Right cardiac atrium (tissue), 5 donors: ENCODE measurements at places on chromosomes 11 and 22. TPM values are rescaled to one million over a fixed set of nuclear protein-coding genes. Genes with fewer than 3 reads are reported as not detected.

- DNase-seq = no peak
These were observed 148.9 kb downstream of the NECTIN1 start for GRCh38 chr11:119580081-119580480.

The ISX gene
- not detected for total RNA-seq

- no peak for DNase-seq
These were observed 24.3 kb upstream of the KCNQ1OT1 start for GRCh38 chr11:2724104-2724503.

The MYRF gene
- 1.3 TPM for total RNA-seq

DNA sequence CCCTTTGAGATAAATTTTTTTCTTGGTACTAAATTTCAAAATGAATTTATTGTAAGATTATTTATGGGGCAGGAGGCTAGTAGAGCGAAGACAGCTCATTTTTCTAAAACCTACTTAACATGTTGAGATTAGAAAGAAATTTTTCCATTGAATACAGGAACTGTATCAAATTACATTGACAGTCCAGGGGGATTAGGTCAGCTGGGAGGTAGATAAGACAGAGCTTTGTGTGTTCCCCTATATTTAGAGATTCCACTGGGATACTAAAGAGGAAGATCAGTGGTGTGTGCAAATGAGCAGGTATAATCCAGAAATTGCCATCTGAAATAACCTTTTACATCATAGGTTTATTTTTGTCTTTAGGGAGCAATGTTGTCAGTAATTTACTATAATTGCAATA lies 32.1 kb downstream of the ENDOD1 start:
- DNase-seq = no peak

DNA sequence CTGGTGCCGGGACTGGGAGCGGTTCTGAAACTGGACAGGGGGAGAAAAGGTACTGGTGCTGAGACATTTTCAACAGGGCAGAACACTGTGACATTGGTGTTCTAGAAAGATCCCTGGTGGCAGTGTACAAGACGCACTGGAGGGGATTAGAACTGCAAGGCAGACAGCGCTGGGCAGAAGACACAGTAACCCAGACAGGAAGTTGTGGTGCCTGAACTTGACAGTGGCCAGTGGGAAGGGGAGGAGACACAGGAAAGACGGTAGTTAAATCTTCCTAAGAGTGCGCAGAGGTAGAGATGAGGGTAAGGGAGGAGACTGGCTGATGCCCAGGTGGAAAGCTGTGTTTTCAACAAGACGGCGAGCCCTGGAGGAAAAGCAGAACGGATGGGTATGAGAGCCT lies 24.5 kb downstream of the FAM227A start:
- no peak for DNase-seq

The NAALADL1 gene
- total RNA-seq = 9.8 TPM

GRCh38 chr22:48428631-48429371 lies 1398.9 kb downstream of the BRD1 start:
- DNase-seq = no peak

- DNase-seq = no peak
These were observed 417 bp downstream of the HNRNPUL2 start for GRCh38 chr11:62726915-62727164.
